ENCODE measurements at places on chromosomes 13 and 19.

DNA sequence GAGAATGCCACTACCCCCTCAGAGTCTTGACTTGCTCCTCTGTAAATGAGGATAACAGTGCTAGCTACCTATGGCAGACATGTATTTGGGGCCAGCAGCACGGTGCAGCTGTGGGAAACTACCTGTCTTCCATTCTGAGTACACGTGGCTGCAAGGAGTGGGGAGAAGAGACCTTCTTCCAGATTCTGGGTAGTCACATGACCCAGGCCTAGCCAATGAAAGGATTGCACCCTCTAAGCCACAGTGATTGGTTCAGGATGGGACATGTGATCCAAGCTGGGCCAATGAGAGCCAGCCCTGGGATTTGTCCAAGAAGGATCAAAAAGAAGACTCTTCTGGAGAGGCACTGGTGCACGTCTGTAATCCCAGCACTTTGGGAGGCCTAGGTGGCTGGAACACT is 5.5 kb downstream of the ZNRF4 start:
- no peak for DNase-seq

DNA sequence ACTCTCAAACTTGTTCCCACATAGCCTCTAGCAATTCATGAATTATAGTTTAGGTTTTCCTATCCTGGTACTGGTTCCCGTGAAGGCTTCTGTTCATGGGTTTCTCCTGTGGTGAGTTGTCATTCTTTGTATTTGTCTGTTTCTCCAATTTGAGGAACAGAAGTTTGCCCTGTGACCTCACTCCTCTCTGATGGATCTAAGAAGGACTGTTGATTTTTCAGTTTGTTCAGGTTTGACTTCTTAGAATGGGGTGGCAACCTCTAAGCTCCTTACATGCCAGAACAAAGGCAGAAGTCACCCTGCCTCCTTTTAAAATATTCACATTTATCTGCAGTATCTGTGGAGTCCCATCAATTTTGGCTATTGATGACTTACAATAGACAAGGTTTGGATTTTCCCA is 354.0 kb downstream of the SPRY2 start:
- no peak for DNase-seq

- DNase-seq: no peak
Observed at GRCh38 chr19:51721905-51722304, 1.9 kb downstream of the HAS1 start.

DNA sequence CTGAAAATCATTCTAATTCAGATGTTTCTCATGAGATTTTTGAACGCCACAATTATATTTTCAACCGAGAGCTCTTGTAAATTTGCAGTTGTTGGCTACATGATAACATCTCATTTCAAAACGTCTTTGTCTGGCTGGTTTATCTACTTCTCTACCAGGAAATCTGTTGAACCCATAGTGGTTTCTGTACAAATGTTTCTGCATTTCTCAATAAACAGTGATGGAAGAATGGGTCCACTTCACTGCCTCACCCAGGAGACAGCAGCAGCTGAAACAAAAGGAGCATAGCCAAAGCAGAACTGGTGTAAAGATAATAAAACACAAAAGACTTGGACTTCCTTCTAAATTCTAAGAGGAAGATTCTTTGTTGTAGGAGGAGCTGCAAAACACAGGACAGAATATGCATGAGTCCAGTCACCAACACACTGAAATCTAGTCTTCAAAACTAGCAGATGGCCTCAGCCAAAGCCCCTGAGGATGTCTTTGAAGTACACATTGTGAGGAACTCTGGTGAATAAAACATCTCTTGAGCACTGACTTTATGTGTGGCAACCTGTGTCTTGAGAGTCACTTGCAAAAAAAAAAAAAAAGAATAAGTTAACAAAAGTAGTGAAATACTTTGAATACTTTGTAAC is 68.6 kb upstream of the FGF14 start:
- no peak for DNase-seq

DNA sequence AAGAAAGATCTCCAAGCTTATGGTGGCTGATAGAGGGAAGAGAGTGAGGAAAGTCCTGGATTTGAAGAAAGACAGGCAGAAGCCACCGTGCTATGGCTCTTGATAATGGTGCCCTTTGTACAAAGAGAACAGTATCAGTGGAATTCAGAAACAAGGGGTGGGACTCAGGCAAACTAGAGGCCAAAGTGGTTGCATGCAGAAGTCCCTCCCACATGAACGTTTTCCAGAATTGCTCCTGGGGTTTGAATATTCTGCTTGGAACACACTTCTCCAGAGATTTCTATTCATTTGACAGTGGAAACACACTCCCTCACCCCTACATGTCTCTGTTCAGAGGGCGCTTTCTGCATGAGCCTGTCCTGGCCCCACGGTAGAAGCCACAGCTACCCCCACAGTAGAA is 10.1 kb upstream of the MBNL2 start:
- DNase-seq: no peak
